ENCODE measurements at places on chromosomes 6 and 20. TPM values are rescaled to one million over a fixed set of nuclear protein-coding genes. Genes with fewer than 3 reads are reported as not detected.

The KCNK16 gene
- total RNA-seq: not detected

The FLRT3 gene
- total RNA-seq: not detected

DNA sequence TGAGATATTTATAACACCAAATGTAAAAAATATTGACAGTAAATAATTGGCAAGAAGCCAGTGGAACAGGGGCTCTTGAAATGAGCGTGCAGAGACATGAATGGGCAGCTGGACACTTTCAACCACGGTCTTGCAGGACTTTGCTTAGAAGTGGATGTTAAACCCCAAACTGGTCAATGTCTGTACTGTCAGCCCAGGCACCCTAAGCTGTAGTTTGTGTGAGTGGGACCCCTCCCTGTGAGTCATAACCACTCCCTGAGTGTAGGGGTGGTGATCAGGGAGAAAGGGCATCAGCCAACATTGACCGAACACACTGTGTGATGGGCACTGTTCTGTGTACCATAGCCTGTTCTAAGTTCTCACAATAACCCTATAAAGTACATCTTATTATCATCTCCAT is 108.6 kb downstream of the FIG4 start:
- DNase-seq: no peak

The CNR1 gene
- not detected for total RNA-seq

GRCh38 chr6:150866991-150867501 is 1.5 kb downstream of the MTHFD1L start:
- no peak for DNase-seq

The BCAS1 gene
- total RNA-seq: not detected

The PRL gene
- total RNA-seq: not detected

The SYCP2L gene
- total RNA-seq: 0.13 TPM

The KIAA0408 gene
- total RNA-seq: 2.6 TPM

GRCh38 chr6:51541847-51542246 is 545.6 kb downstream of the PKHD1 start:
- no peak for DNase-seq

DNA sequence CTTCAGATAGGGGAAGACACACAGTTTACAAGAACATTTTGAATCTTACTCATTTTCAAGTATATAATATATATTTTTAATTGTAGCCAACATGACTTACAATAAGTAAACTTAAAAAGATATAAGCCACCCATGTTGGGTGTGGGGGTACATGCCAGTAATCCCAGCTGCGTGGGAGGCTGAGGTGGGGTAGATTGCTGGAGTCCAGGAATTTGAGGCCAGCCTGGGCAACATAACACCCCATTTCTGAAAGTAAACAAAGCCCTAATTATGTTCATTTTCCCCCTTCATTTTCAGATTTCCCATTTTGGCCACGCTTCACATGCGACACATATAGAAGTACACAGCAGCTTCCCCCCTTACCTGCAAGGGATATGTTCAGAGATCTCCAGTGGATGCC is 30.5 kb downstream of the SERPINB6 start:
- DNase-seq: no peak

The KDM1B gene
- total RNA-seq: 9.9 TPM

- no peak for DNase-seq
Observed at GRCh38 chr6:36519352-36519751, 27.9 kb downstream of the STK38 start.

The MTFR2 gene
- total RNA-seq: 27.9 TPM

All from activated CD8-positive, alpha-beta T cell treated with anti-CD3 and anti-CD28 coated beads, Interleukin-2, amount 10 ng/mL, durations not matched to agents 7 days and 5 days (primary cell).